Stimulated activated memory B cell treated with anti-CD40 and anti-IgM and Interleukin-4, amounts not matched to agents 10 μg/mL and 1 μg/mL and 100 μg/mL, for 72 hours (primary cell): ENCODE measurements at places on chromosomes 6 and 20.

GRCh38 chr6:170049641-170050561 is 241.0 kb downstream of the DLL1 start:
- ATAC-seq: no peak

GRCh38 chr6:32415521-32416019 is 8.6 kb upstream of the BTNL2 start:
- peak; percentile 64 for ATAC-seq

DNA sequence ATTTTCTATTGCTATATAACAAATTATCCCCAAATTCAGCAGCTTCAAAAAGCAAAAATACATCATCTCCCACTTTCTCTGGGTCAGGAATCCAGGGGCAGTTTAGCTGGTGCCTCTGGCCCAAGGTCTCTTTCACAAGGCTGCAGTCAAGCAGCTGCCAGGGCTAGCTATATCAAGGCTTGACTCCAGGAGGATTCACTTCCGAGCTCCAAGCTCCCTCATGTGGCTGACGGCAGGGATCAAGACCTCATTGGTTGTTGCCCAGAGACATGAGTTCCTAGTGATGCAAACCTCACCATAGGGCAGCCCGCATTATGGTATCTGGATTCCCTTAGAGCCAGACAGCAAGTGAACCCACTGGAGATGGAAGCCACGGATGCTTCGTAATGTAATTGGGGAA is 1.3 kb upstream of the VNN1 start:
- ATAC-seq: no peak

- no peak for ATAC-seq
Observed at GRCh38 chr6:37552267-37552666, 52.6 kb upstream of the CCDC167 start.

GRCh38 chr6:130282234-130282995 is 59.7 kb upstream of the SAMD3 start:
- no peak for ATAC-seq

DNA sequence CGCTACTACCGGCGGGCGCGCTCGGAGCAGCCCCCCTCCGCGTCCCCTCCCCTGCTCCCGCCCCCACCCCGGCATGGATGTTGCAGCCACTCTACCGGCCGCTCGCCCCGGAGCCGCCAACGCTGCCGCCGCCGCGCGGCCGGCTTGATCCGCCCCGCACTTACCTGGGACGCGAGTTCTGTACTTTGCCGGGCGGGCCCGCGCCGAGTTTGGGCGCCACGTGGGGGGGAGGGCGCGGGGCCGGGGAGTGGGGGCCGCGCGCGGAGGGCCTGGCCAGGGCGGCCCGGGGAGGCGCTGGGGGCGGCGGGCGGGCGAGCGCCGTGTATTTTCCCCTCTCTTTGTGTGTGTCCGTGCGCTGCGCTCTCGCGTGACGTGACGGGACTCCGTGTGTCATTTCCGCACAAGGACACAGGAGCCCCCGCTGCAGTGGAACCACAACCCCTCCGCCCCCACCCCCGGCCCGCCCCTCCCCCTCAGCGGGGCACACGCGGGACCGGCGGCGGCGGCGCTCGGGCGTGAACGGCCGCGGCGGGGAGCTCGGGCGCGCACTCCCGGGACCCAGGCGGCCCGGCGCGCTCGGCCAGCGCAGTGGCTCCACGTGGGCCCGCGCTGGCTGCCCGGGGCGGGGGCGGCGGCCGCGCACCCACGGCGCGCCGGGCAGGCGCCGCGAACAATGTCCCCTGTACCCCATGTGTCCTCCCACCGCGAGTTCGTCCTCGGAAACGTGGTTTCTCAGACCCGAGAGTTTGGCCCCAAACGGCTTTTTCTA is at the start of gene BEND3:
Gene BEND3 (minus strand): TSS at position 590 of the 769 bp plus-strand sequence. CDS start 16,230 bp downstream, outside the sequence.
- peak; percentile 32 for ATAC-seq

DNA sequence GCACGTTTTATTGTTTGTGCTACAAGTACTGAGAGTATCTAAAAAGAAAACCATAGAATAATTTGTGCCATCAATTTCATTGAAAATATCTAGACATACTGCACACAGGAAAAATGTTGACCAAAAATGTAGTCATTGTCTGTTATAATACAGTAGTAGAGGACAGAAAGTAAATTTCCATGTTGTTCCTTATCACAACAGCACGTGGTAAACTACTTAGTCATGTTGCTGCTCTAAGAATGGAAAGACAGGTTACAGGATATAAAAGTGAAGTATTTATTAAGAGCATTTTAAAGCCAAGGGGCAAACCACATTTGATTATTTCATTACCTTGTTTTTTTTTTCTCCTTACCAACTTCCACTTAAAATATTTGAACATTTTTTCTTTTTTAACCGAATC is 89.0 kb upstream of the CEP85L start:
- no peak for ATAC-seq

GRCh38 chr6:145086197-145086596 is 649.1 kb downstream of the EPM2A start:
- peak; percentile 39 for ATAC-seq

GRCh38 chr6:2810092-2810671 is 31.5 kb downstream of the SERPINB1 start:
- no peak for ATAC-seq

DNA sequence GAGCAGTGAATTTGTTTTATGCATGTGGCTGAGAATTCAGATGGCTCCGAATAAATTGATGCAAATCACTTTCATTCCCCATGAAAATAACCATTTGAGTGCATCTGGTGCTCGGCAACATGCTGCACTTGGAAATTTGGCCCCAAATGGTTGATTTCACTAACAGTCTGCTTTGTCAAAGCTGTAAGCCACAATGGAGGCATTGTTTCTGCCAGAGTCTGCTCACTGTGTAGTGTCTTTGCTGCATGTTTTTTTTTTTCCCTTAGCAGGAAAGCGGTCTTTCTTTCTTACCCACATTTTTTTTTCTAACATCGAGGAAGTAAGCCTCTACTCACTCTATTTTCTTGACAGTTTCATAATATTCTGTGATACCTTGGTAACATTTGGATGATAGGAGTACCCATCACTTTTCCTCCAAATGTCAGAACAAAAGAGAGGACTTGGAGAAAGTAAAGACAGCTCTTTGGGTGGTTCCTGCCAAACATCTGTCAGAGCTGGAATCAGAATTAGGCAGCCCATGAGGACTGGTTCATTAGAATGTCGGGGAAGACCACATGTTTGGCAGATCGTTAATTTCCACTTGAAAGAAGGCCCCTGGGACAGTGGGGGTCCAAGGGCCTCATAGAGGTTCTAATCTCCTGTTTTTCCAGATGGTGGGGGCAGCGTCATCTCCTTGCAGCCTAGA is 149.5 kb downstream of the DOK5 start:
- no peak for ATAC-seq

- ATAC-seq: no peak
Observed at GRCh38 chr6:21067521-21067920, 526.0 kb upstream of the SOX4 start.

DNA sequence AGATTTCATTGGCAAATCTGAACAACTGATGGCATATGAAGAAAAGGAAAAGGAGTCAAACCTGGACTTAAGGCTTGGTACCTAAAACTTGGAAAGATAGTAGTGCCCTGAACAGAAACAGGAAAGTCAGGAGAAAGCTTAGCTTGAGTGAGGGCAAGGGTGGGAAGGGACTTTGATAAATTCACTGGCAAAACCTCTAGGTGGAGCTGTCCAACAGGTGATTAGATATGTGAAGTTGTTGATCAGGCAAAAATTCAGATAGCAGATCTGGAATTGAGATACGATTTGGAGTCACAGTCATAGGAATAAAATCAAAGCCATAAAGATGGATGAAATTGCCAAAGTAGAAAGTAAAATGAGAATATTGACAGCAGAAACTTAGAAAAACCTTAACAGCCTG is 16.1 kb upstream of the ZNF292 start:
- no peak for ATAC-seq

DNA sequence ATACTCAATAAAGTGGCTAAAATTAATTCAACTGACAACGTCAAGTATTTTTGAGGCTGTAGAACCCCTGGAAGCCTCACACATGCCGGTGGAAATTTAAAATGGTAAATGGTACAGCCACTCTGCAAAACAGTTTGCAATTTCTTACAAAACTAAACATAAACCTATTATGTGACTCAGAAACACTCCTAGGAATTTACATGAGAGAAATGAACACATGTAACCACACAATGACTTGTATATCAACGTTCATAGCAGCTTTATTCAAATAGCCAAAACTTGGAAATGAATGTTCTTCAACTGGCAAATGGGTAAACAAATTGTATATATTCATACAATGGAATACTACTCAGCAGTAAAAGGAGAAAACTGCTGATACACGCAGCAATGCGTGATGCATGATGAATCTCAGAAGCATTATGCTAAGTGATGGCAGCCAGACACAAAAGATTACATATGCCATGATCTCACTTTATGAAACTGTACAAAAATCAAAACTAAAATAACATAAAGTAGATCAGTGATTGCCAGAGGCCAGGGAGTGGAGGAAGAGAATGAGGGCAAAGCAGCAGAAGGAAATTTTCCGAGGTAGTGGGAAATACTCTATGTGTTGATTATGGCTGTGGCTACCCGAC is 112.5 kb downstream of the FAM50B start:
- no peak for ATAC-seq

DNA sequence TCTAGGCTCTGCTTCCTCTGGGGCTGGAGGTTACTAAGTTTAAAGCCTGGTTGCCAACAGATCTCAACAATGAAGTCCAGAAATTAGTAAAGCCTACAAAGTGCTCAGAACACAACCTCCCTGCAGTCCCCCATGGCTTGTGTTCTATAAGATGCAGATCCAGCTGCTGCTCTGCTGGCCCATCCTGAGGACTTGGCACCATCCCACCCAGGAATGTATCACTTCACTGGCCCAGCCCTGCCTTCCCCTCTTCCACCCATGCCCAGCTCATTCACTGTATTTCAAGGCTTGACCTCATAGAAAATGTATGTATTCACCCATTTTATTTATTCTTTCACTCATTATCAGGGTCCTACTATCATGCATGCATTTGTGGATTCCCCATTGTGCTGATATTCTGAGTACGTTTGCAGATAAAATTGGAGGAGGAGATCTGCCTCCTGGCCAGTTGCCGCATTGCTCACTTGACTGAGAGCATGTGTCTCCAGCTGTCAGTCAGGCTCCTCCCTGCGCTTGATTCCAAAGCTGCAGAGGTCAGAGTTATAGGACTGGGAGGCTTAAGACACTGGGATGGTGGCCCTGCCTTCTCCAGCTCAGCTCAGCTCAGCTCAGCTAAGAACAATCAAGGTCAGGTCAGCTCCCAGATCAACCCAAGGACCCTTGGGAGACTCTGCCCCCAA is 104.8 kb downstream of the MAFB start:
- no peak for ATAC-seq

GRCh38 chr20:52869698-52870501 is 102.3 kb upstream of the TSHZ2 start:
- no peak for ATAC-seq

- ATAC-seq: no peak
Observed at GRCh38 chr20:64176551-64176950, 12.3 kb downstream of the MYT1 start.

- ATAC-seq: no peak
Observed at GRCh38 chr6:127937102-127937501, 36.2 kb upstream of the THEMIS start.

- ATAC-seq: peak; percentile 48
Observed at GRCh38 chr20:38222231-38222922, 38.2 kb downstream of the KIAA1755 start.

DNA sequence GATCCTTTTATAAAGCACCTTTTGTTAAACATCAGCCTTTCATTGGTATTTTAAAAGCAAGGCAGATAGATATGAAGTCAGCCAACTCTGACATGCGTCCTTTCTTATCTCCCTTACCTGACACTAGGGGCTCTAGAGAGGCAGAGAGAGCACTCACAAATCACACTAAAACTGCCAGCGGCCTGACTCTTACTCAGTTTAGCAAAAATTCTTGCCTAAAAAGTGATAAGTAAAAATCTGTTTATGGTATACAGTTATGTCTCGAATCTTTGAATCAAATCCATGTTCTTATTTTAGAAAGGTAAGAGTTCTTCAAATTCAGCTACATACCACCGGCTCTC is 10.4 kb upstream of the TDRD6 start:
- ATAC-seq: peak; percentile 64

DNA sequence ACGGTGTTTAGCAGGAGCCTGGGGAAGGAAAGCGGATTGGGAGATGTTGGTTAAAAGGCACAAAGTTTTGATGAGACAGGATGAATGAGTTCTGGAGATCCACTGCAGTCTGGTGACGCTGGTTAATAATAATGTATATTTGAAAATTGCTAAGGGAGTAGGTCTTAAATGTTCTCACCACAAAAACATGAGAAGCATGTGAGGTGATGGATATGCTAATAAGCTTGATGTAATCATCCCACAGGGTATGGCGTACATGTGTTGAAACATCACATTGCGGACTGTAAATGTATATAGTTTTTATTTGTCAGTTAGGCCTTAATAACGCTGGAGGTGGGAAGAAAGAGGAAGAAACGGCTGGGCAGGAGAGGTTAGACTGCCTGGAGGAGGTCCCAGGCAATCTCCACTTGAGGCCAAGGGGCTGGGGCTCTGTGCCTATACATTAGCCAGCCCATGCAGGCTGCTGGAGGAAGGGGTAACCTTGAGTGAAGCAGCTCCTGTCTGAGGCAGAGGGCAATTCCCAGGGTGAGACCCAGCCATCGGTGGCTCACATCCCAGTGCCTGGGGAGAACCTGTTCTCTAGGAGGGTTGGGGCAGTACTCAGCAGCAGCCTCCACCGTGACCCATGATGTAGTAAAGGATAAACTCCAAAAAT is 188.2 kb upstream of the QKI start:
- no peak for ATAC-seq

DNA sequence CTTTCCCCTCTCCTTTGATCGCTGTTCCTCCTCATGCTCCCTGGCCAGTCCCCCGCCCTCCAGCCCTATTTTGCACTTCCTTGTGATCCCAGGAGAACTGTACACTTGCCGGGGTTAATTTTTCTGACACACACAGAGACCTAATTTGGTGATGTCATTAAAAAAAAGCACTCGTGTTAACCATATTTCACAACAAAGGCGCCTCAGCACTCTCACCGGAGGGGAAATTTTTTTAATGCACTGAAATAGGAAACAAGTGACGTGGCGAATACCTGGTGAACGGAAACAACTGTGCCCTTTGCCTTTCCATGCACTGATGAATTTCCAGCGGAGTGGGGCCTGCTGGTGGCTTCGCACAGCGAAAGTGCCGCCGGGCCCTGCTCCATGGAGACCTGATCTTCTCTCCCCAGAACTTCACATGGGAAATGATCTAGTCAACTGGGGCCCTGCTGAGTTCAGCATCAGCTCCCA is 53.9 kb upstream of the TAGAP start:
- peak; percentile 77 for ATAC-seq

DNA sequence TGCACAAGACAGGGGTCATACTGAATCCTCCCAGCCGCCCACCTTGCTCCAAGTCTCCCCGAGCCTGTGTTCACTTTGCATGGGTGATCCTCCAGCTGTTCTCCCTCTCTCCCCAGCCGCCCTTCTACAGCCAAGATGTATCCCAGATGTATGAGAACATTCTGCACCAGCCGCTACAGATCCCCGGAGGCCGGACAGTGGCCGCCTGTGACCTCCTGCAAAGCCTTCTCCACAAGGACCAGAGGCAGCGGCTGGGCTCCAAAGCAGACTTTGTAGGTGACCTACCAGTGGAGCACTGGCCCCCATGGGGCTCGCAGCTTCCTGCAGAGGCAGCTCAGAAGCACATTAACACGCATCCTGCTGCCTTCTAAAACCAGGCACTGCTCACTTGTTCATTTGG is 14.6 kb upstream of the IFT52 start:
- no peak for ATAC-seq

- no peak for ATAC-seq
Observed at GRCh38 chr20:50068041-50068651, 44.8 kb downstream of the UBE2V1 start.

GRCh38 chr6:71979911-71980310 is 93.6 kb downstream of the RIMS1 start:
- no peak for ATAC-seq

- no peak for ATAC-seq
Observed at GRCh38 chr6:56657354-56657753, 14.7 kb upstream of the DST start.

- ATAC-seq: no peak
Observed at GRCh38 chr6:139529420-139529819, 155.0 kb upstream of the CITED2 start.
